ENCODE measurements at places on chromosomes 16 and 17.
A peak's percentile ranks its signal among the peaks of the same experiment; 100 is the strongest.

DNA sequence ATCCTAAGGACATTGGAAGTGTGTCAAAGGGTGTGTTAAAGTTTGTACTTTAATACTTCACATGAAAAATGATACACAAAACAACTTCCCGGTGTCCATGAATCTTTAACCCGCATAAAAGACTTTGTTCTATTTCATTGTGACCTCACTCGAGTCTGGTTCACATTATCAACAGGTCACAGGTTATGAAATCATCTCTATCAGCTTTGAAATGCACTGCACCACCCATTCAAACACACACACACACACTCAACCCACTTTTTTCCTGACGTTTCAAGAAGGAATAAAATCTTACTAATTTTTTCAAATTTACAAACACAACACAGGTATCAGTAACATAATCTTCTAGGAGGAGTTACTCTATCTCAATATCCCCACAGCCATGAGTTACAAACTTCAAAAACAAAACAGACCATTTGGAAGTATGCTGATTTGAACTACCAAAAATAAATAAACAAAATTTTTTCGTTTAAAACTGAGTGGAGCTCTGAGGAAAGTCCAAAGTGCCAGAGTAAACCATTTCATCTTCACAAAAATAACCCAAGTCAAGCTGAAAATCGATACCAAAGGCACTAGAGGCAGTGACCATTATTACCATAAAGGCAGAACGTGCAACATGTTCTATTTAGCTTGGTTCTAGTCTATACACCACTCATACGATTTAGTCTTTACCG, 2.7 kb downstream of the ACOX1 start:
- no peak for DNase-seq

DNA sequence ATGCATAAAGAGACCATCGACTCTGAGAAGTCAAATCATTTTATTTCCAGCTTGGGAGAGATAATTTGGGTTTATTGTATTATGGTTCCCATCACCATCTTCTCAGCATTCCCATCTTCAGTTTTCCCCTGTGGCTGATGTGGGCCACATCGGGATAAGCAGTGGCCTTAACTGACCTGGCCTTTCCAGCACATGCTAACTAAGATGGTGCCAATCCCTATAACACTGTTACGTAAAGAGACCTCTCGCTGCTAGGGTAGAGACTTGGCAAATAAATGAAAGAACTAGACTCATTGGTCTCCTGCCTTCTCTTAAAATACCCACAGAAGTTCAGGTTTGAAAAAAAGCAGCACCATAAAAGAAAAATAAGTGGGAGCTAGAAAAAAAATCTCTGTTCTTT, 49.4 kb downstream of the VPS35L start:
- DNase-seq: no peak

DNA sequence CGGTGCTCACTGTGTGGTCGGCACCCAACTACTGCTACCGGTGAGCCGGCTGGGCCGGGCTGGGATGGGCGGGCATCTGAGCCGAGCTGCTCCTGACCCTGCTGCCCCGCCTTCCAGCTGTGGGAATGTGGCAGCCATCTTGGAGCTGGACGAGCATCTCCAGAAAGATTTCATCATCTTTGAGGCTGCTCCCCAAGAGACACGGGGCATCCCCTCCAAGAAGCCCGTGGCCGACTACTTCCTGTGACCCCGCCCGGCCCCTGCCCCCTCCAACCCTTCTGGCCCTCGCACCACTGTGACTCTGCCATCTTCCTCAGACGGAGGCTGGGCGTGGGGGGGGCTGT, 6.9 kb downstream of the TBX6 start:
- no peak for DNase-seq

DNA sequence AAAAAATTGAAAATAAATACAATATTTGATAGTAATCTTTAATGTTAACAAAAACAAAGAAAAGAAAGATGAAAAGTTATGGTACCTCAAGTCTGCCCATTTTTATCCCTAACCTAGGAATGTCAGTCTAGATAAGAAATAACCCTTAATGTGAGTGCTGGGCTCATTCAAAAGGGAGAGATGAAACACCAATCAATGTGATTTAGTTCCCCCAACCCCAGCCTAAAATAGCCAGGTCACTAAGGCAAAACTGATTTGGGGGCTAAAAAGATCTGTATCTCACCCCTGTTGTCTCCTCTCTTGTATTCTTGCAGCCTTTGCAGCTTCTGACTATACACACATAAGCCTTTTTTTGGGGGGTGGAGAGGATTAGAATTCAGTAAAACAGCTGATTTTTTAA, 3.2 kb upstream of the IGF2BP1 start:
- DNase-seq: no peak

GRCh38 chr16:69741519-69741918, 13.2 kb downstream of the NOB1 start:
- DNase-seq: no peak

DNA sequence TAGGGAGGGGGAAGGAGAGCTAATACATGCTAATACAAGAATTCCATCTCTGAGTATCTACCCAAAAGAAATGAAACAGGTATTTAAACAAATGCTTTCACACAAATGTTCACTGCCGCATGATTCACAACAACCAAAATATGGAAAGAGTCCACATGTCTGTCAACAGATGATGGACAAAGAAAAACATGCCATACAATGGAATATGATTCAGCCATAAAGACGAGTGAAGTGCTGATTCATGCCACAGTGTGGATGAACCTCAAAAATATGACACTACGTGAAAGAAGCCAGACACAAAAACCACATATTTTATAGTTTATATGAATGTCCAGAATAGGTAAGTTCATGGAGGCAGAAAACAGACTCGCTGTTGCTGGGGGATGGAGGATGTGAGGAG, 321.4 kb downstream of the FOXL1 start:
- DNase-seq: no peak

DNA sequence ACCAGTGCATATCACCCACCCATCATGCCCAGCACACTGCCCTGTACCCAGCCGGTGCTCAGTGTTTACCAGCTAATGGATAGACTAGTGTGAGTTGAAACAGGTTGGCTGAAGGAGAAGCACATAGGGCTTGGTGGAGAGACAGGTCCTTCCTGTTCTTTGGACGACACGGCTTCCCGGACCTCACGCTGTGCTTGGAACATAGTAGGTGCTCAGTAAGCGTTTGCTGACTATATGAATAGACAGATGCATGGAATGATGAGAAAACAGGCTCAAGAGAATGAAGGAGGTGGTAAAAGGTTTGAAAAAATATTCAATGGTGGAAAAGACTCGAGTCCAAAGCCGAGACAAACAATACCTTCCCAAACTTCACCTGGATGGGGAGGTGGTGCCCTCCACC, 6.8 kb upstream of the FADS6 start:
- no peak for DNase-seq

DNA sequence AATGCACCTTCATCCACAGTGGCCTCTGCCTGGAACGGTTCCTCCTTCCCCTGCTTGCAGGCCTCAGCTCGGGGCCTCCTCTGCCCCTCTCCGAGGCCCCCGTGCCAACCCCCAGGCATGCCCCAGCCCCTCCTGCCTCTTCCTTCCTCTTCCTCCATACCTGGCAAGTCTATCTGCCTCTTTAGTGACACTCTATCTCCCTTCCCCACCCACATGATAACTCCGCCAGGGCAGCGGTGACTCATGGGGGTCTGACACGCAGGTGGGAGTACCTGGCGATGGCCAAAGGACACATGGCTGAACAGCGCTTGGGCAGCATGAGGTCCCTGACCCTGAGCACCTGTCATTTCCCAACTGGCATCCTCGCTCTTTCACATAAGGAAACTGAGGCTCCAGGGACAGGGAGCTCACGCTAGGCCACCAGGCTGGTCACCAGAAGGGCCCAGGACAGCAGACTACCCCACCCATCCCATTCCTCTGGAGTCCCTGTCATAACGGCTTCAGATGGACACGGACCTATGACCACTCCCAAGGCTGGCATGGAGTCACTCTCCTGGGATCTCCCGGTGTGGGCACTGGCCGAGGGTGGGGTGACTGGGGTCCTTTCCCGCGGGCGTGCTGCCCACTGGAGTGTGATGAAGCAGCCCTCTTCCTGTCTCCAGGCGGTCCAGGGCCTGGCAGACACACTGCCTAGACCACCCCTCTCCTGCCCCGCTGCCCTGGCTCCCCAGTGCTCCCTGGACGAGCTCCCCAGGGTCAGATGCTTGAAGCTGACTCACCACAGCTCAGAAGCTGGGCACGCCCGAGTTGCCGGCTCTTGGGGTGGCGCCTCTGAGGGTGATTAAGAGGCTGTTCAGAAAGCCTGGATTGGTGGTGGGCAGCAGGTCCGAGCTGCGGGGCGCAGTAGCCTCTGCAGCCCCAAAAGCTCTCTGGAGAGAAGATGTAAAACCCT, 100.6 kb downstream of the ENGASE start:
- no peak for DNase-seq

- DNase-seq: no peak
These were observed 4.3 kb downstream of the SLC16A3 start for GRCh38 chr17:82232876-82233785.

DNA sequence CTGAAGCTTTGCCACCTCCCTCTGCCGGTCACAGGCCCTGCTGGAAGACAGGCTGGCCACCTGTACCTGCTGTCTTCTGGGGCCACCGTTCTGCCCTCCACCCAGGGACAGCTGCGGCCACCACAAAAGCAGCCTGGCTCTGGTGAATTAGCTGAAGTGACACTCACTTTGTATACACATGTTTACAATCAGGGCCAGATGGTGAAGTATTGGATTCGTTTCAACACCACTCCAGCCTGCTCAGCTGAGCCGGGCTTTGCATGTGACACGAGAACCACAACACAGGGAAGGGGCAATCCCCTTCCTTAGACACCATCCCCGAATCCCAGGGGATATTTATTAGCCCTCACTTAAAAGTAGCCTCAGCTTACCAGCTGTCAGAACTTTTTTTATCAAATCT, 191.5 kb upstream of the RPL38 start:
- DNase-seq: peak; percentile 100

GRCh38 chr17:82317394-82318168, at the start of gene CD7:
Gene CD7 (minus strand): TSS chr17:82317608. CDS start chr17:82317495, 113 bp downstream.
- no peak for DNase-seq

GRCh38 chr16:16127469-16128116, 95.7 kb downstream of the ABCC6 start:
- peak; percentile 45 for DNase-seq

- no peak for DNase-seq
These were observed 447 bp downstream of the SDK2 start for GRCh38 chr17:73643852-73644144.
